Natural killer cell treated with Interleukin-12 subunit alpha and Interleukin-12 subunit beta and Interleukin-15 and Interleukin-18, amount 100 ng/mL, for 72 hours (primary cell): ENCODE measurements at places on chromosomes 4 and X. TPM values are rescaled to one million over a fixed set of nuclear protein-coding genes. Genes with fewer than 3 reads are reported as not detected.
A peak's percentile ranks its signal among the peaks of the same experiment; 100 is the strongest.

DNA sequence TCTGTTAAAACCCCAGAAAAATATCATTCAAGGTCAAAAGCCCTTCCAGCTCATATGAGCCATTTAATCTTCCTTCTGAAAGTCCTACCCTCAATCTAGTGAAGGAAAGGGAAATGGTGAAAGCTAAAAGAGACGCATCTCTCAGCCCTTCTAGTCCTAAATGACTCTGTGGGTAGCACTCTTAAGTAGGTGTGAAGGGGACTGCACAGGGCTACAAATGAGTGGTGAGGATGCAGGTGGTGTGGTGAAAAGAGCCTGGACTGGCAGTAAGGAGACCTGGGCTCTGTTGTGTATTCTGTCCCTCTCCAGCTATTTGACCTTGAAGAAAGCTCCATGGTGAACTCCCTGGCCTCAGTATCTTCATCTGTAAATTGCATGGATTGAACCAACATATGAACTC lies 671.8 kb upstream of the DIPK2B start:
- no peaks in the 10 kb centered on the region for H3K36me3 ChIP-seq
- no peak overlapping the region for H3K27ac ChIP-seq
- peaks cover 18% of the 10 kb centered on the region for H3K4me1 ChIP-seq
- peak overlapping the region; percentile 50 for H3K4me3 ChIP-seq
- DNase-seq, result no peak

- H3K36me3 ChIP-seq, result no peaks in the 10 kb centered on the region
- no peak overlapping the region for H3K4me3 ChIP-seq
- no peak for DNase-seq
- H3K4me1 ChIP-seq, result no peaks in the 10 kb centered on the region
- H3K27ac ChIP-seq, result no peak overlapping the region
- H3K27me3 ChIP-seq, result no peaks in the 10 kb centered on the region
These were observed 754.9 kb upstream of the SLIT2 start for GRCh38 chr4:19496756-19497155.

DNA sequence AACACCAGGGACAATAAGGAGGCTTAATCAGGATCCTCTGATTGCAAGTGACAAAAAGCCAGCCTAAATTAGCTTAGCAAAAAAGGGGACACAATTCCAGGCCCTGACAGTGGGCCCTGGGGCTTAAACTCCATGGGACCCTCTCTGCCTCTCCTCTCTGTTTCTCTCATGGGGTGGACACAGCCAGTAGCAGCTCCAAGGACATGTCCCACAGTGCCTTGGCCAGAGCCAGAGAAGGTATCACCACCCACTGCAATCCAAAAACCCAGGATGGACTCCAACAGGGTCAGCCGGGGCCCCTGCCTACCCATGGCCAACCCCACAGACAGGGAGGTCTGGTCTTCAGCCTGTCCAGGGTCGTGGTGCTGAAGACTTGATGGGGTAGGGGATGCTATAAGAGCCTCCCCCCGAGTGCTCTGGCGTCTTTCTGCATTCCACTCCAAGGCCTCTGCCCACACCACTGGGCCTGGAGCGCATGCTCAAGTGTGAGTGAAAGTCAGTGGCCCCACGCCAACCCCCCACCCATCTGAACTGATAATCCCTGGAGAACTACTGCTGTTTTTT lies 19.7 kb upstream of the PPP2R2C start:
- H3K4me1 ChIP-seq, result no peaks in the 10 kb centered on the region
- H3K36me3 ChIP-seq, result peaks cover 7% of the 10 kb centered on the region
- H3K27ac ChIP-seq, result no peak overlapping the region
- no peak overlapping the region for H3K4me3 ChIP-seq
- no peak for DNase-seq

GRCh38 chr4:6456450-6456849 lies 16.0 kb downstream of the PPP2R2C start:
- peaks cover 16% of the 10 kb centered on the region for H3K27me3 ChIP-seq
- H3K4me1 ChIP-seq, result no peaks in the 10 kb centered on the region
- no peak overlapping the region for H3K4me3 ChIP-seq

DNA sequence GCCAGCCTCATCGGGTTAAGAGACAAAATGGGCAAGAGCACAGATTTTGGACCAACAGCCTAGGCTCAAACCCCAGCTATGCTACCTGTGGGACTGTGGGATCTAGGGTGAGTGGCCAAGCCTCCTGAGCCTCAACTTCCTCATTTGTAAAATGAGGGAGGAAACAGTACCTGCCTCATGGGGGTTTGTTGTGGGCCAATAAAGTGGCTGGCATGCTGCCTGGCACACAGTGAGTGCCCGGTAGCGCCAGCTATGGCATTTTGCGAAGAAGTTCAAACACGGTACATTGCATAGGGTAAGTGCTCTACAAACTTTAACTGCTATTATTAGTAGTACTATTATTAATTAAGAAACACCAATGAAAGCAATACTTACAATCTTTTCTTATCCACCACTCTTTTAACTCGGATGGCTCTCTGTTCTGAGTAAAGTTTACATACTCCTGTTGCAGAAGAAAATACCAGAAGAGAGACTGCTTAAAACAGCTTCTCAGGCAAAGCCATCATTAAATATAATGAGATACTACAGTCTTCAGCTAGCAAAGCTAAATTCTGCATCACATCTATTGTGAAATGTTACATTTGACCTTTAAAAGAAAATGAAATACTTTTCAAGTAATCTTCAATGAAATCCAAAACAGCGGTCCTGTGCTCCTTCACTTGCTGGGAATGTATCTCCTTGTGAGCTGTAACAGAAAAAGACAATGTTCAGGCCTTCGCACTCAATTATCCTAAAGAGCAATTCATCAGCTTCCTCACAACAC lies 70.1 kb downstream of the NSG1 start:
- no peak overlapping the region for H3K4me3 ChIP-seq
- peaks cover 13% of the 10 kb centered on the region for H3K36me3 ChIP-seq
- H3K27me3 ChIP-seq, result no peaks in the 10 kb centered on the region
- peaks cover 7% of the 10 kb centered on the region for H3K4me1 ChIP-seq

SPANXA2 gene
- total RNA-seq, result not detected

- no peaks in the 10 kb centered on the region for H3K36me3 ChIP-seq
- H3K4me1 ChIP-seq, result no peaks in the 10 kb centered on the region
- no peak overlapping the region for H3K27ac ChIP-seq
- no peak overlapping the region for H3K4me3 ChIP-seq
- no peak for DNase-seq
These were observed 108.3 kb upstream of the AR start for GRCh38 chrX:67435536-67435935.

PDLIM3 gene
- total RNA-seq, result not detected

BRS3 gene
- total RNA-seq, result not detected

- DNase-seq, result no peak
- no peak overlapping the region for H3K4me3 ChIP-seq
- H3K4me1 ChIP-seq, result no peaks in the 10 kb centered on the region
- H3K36me3 ChIP-seq, result no peaks in the 10 kb centered on the region
- H3K27me3 ChIP-seq, result peaks cover 31% of the 10 kb centered on the region
These were observed 46.7 kb downstream of the C4orf46 start for GRCh38 chr4:158624889-158625478.
